ENCODE measurements at places on chromosomes 11 and 22. TPM values are rescaled to one million over a fixed set of nuclear protein-coding genes. Genes with fewer than 3 reads are reported as not detected.

Gene ZP1
- 0.49 TPM for total RNA-seq

DNA sequence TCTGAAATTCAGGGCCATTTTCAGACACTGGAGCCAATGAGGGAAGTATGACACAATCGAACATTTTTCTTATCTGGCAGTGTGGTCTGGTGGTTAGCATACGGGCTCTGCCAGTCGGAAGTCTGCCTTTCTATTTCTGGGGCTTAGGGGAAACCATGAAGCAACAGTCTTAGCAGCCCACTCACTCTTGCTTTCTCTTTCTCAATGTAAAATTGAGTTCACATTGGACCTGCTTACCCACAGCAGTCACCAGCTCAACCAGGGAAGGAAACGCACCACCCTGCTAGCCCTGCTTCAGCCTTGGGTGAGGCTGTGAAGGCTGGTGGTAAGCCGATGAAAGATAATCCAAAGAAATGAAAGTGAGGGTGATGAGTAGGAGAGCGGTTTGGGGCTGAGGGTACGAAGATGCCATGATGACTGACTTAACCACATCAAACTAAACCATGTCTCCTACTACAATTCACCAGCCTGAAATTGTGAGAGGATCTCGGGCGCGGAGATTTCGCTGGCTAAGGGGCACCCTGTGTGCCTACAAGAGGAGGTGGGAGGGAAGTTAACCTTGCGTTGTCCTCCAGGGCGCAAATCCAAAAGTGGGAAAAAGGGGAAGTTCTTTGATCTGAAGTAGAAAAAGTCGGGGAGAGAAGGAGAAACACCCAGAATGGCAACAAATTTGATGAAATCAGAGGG lies 2.0 kb upstream of the LMO2 start:
- no peak for DNase-seq

GRCh38 chr11:94740083-94741021 lies 27.8 kb upstream of the AMOTL1 start:
- DNase-seq = peak; percentile 59

DNA sequence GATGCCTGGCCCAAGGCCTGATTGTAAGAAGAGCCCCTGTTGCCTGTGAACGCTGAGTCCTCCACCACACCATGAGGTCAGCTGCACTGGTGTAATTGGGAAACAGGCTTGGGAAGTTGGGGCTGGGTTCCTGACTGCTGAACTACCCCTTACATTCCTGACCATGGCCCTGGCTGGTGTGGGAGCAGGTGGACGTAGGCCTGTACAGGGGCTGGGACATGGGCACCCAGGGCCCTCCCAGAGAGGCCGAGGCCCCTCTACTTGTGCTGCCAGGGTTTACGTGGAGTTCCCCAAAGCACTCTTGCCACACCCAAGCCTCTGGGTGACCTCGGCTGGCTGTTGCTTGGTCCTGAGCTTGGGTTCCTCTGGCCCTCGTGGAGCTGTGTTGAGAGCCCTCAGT lies 5.4 kb downstream of the RELT start:
- DNase-seq = no peak

DNA sequence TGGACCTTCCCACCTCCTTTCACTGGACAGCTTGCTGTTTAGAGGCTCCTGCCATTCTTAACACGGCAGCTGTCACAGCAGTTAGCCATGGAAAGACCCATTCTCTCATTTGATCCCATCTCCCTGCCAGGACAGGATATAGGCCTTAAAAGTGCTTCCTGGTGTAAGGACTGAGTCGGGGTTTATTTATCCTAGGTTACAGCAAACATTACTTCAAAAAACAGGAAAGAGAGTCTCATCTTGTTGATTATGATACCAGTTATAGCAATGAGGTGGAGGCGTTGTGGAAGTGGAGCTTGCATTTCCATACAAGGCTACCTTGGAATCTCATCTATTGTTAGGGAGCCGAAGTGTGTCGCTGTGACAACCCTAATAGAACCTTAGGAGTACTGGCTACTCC lies 17.4 kb upstream of the ETS1 start:
- DNase-seq = no peak

DNA sequence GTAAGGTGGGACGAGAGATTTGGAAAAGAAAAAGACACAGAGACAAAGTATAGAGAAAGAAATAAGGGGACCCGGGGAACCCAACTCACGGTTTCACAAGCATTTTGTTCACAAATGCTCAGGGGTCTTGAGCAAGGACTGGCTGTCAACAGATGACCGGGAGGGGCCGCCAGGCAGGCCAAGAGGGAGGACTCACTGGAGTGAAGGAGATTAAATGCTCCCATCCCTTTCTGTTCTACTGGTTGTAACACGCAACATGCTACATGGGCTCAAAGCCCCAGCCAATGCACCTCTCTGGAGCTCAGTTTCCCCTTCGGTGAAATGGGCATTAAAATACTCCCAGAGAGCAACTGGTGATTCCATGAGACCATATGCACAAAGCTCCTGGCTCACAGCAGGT lies 13.4 kb downstream of the SHANK2 start:
- no peak for DNase-seq

DNA sequence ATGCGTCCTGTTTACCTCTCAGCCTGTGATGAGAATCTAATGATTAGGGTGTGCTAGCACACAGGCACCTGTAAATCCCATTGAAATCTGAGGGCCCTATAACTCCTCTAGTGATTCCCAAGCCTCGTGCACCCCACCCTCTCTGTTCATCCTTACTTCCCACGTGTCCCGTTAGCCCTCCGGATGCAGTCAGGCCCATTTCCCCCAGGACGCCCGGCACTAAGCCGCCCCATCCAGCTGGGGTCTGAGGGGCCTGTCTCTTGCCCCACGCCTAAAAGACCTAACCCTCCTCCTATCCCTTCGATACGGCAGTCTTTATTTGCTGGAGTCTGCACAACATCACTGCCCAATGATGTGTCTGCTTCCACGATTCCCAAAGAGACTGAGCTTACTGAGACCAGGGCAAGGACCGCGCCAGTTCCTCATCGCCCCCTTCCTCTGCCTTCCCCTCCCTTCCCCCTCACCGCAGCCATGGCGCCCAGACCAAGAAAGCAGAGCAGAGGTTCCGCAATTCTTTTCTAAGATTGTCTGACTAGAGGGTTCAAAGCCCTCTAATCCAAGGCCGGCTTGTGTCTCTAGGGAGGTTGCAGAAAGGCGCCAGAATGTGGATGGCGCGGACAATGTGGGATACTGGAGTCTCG lies 1.1 kb upstream of the FADS2 start:
- DNase-seq = peak; percentile 52

Gene OR2AG2
- total RNA-seq = 0.10 TPM

DNA sequence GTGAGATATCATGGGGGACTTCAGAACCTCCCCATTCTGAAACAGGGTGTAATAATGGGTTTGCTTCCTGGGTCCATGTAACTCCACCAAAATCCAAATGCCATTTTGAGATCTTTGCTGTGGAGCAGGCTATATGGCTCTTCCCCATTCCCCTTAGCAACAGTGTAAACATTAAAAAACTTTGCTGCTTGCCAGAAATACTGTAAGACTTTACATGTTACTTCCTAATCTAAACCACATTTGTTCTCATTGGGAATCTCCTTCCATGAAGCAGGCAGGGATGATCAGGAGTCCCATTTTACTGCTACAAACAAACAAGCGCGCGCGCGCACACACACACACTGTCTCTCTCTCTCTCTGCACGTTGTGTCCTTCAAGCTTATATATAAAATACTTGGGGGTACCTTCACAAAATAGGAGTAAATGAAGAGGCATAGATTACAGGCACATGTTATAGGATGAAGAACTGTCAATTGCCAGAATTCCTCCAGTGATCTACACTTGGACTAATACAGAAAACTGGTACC lies 86.5 kb downstream of the ANO3 start:
- DNase-seq = peak; percentile 82

DNA sequence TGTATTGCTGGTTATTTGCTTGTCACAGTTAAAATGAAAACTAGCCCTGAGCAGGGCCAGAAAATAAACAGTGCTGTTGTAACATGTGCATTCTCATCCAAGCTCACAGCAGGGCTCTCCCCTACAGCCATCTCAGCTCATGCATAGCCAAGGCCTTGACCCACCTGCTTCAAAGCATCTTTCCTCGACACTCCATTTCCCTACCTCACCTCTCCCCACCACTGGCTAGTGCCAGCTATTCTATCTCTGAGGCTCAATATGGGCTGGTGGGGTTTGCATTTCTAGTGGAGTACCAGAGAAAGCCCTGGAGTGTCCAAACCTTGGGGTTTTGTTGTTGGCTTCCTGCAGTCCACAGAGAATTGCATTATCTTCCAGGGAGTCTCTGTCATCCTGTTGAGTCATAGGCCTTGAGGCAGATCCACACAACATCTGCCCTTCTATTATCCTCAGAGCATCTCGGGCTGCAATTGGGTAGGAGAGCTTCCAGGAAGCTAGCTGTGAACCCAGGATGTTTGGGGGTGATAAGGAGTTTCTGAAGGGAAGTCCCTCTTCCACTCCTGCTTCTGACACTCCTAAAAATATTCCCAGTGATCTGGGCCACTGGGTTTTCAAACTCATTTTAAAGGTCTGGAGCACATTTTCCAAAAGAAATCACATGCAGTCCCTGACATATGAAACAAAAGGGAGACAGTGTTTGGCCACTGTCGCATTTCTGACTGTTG lies 36.1 kb upstream of the AMOTL1 start:
- DNase-seq = no peak

DNA sequence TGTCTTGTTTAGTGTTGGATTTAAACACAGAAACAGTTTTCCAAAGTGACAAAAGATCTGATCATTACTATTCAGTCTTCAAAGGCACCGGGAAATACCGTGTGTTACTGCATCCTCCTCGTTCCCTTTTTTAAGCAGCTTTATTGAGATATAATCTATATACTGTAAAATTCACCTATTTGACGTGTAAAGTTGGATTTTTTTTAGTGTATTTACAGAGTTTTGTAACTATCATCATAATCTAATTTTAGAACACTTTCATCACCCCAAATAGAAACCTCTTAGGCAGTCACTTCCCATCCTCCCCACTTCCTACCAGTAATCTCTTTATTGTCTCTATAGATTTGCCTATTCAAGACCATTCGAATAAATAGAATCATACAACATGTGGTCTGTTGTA lies 1.4 kb downstream of the ANO5 start:
- no peak for DNase-seq

Gene SYCE3
- not detected for total RNA-seq

Gene VPREB1
- total RNA-seq = not detected

DNA sequence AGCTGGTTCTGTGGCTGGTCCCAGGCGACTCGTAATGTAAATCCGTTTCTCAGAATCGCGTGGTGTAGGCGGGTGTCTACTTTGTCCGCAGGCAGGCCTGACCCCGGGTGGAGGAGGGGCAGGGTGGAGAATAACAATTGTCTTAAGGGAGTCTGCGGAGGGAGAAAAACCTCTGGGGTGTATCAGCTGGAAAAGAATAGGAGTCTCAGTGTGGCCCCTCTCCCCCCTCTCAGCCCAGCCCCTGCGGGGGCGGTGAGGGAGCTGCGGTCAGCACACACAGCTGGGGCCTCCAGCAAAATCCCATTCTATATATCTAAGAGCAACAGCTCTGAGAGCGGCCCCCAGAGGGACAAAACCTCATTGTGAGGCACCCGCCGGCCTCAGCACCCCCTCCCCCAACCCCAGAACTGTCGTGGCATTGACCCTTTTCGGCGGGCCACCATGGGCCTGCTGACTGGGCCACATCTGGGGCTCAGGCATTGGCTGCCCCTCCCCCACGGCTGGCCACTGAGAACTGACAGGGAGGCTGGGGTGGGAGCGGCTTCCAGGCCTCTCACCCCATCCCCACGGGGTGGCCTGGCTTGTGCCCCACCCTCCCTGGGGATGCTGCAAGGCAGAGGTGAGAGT lies 2.7 kb upstream of the MYRF start:
- no peak for DNase-seq

- no peak for DNase-seq
Measured at GRCh38 chr11:78220218-78221157, 31.8 kb downstream of the USP35 start.

- DNase-seq = no peak
Measured at GRCh38 chr11:33949252-33949913, 57.5 kb upstream of the LMO2 start.

GRCh38 chr11:125433454-125434121 lies 62.5 kb downstream of the FEZ1 start:
- DNase-seq = no peak

DNA sequence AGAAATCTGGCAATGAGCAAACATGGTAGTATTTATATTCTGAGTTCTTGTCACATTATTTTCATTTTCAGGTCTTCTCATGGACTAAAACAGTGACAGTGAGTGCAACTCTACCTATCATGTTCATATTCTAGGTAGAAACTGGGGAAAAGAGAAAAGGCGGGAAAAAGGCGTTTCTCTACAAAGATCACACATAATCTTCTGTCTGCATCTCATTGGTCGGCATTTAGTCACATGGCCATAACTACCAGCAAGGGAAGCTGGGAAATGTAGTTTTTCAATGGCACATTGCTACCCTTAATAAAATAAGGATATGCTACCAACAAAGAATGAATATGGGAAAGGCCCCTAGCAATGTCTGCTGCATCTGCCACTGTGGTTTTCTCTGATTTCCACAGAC lies 57.6 kb upstream of the B3GAT1 start:
- DNase-seq = no peak

GRCh38 chr22:32576553-32577253 lies 102.1 kb downstream of the FBXO7 start:
- DNase-seq = no peak

- no peak for DNase-seq
Measured at GRCh38 chr11:83681031-83681781, 395.0 kb upstream of the CCDC90B start.

GRCh38 chr11:59255281-59255680 lies 42.6 kb upstream of the MPEG1 start:
- DNase-seq = no peak

Gene OLFML1
- 25.5 TPM for total RNA-seq

- DNase-seq = no peak
Measured at GRCh38 chr11:19812710-19813109, 100.1 kb downstream of the NAV2 start.

- DNase-seq = no peak
Measured at GRCh38 chr11:95143106-95143681, 53.5 kb downstream of the ENDOD1 start.

Measured in skin of body (tissue), 3 donors.